ENCODE measurements at places on chromosomes 6 and 20. TPM values are rescaled to one million over a fixed set of nuclear protein-coding genes. Genes with fewer than 3 reads are reported as not detected.

DNA sequence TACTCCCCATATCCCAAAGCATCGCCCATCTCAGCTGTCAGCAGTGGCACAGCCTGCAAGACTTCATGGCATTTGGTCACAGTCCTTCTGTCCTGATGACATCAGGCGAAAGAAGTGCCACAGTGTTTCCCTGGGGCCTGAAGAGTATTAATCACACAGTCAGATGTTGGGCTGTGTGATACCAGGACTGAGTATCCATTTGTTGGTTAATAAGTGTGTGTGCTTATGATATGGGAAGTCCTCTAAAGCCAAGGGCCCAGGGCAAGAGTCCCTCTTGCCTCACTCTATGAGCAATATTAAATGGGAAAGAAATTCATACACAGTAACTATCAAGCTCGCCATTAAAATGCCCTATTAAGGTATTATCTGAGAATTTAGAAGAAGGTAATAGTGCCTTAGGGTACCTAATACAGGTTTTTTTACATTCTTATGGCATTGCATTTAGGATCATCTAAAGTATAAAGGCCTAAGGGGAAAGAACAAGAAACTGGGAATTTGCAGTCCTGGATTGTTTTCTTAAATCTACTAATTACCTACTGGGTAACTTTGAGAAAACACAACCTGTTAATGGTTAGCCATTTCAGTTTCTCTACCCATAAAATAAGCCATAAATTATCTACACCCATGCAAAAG lies 204.1 kb upstream of the PREP start:
- DNase-seq = no peak

- DNase-seq = no peak
Measured at GRCh38 chr6:78910591-78911171, 43.3 kb downstream of the IRAK1BP1 start.

GRCh38 chr6:117791012-117791411 lies 115.7 kb downstream of the NUS1 start:
- DNase-seq = no peak

DNA sequence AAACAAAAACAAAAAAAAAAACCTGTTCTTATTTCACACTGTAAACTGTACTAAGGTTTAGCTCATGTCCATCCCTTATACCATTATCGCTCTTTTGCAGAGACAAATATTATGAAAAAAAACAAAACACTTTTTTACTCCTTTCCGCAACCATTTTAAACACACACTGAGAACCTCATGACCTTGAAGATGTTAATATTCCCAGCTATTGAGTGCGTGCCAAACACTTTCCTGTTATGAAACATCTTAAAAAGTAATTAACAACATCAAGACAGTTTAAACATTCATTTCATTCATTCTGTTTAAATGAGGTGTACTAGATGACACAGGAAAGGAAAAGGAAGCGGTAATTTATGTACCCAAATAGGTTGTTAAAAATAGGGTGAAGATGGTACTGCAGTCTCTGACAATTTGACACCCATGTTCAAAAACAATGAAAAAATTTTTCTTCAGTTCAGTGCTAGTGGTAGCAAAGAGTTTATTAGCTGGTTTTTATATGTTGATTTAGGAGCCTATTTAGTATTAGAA lies 3.9 kb upstream of the ARHGAP18 start:
- no peak for DNase-seq

GRCh38 chr6:168885751-168886742 lies 367.6 kb downstream of the THBS2 start:
- no peak for DNase-seq

HRH3 gene
- total RNA-seq = not detected
